HEK293T (cell line): ENCODE measurements at places on chromosomes 5 and 9.

DNA sequence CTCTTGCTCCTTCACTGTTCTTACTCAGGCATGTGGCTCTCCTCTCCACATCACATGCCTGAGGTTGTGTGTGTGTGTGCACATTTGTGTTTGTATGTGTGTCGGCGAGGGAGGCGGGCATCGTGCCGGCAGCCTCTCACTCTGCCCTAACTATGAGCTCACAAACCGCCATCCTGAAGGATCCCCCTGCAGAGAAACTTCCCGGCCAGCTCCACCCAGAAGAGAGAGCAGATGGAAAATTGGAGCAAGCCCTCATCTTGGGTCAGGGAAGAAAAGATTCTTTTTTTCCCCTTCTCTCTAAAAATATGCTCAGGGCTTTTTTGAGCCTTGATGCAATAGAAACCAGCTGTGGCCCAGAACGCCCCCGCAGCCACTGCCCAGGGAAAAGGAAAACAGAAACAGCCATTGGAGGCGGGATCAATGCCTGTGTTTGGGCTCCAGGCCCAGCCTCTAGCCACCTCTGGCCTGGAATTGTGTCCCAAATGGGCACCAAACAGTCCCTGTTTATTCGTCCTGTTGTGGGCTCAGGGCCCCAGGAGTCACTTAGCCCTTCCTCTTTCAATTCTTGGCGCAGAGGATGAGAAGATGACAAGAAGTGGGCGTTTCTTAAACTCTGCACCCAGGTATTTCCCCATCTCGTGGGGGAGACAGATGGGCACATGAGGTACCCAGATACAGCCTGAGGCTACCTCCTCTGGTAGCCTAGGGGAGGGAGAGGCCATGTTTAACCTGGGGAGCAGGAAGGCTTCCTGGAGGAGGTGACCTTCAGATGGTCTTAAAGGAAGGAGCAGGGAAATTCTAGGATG lies 151.5 kb downstream of the RGS3 start:
- no peak for DNase-seq

- no peak for DNase-seq
Observed at GRCh38 chr5:121695307-121695706, 156.4 kb upstream of the FTMT start.

- no peak for DNase-seq
Observed at GRCh38 chr9:110104261-110104809, 103.6 kb downstream of the C9orf152 start.

DNA sequence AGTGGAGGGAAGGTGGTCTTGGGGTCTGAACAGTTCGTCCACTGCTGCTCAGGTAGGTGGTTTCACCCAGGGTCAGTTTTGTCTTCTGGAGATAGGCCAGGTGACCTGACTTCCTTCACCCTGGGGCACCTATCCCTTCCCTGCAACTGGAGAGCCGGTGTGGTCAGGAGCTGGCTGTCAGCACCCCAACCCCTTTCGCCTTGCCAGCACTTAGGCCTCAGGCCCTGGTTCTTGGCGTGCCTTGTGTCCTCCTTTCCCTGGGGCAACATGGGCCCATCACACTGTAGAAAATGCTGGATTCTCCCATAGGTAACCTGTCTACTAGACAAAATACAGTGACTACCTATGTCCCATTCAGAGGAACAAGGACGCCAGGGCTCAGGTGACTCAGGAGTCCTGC lies 13.1 kb downstream of the PROP1 start:
- no peak for DNase-seq

DNA sequence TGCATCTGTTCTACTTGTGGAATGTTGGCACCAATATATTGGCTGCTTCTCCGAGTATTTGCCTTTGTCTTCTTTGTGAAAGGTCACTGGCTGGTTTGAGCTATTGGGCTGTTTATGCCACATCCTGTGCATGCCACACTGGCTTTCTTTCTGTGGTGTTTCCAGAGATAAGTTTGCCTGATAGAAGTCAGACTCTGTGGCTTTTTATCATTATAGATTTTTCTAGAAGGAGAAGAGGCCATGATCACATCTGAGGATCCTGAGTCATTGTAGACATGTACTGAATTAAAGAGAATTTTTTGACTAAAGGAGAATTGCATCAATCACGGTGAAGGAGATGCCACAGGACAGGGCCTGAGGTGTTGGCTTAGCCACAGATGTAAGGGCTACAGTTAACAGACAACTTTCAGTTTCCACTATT lies 26.5 kb upstream of the CDKN2B start:
- DNase-seq: no peak

GRCh38 chr9:118609355-118610044 lies 759.7 kb downstream of the BRINP1 start:
- DNase-seq: no peak

GRCh38 chr5:119750887-119751733 lies 121.8 kb downstream of the FAM170A start:
- no peak for DNase-seq

GRCh38 chr5:2205185-2205585 lies 322.5 kb upstream of the IRX4 start:
- DNase-seq: no peak

- peak; percentile 84 for DNase-seq
Observed at GRCh38 chr5:19987612-19988361, at the start of gene CDH18. Gene CDH18 (minus strand): TSS chr5:19988200. CDS start chr5:19838986, 149,214 bp downstream.

DNA sequence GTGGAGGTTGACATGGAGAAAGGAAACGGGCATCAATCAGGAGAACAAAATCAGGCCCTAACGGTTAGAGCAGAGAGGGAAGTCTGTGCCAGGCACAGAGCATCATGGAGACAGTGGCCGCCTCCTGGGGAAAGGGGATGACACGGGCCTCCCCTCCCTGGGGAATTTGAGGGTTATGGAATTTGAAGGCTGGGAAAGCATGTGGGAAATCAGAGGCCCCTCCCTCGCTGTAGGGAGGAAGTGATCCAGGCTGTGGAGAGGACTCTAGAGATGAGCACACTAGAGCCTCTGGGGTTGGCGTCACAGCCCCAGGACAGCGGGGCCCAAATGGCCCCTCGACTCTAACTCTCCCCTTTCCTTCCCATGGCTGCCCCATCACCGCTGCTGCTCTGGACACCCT lies 36.7 kb downstream of the PROP1 start:
- no peak for DNase-seq

GRCh38 chr5:175800656-175801081 lies 70.7 kb upstream of the CPLX2 start:
- DNase-seq: no peak

- no peak for DNase-seq
Observed at GRCh38 chr5:51043745-51044144, 339.5 kb upstream of the ISL1 start.

GRCh38 chr5:68928617-68929302 lies 165.1 kb upstream of the SLC30A5 start:
- DNase-seq: no peak

DNA sequence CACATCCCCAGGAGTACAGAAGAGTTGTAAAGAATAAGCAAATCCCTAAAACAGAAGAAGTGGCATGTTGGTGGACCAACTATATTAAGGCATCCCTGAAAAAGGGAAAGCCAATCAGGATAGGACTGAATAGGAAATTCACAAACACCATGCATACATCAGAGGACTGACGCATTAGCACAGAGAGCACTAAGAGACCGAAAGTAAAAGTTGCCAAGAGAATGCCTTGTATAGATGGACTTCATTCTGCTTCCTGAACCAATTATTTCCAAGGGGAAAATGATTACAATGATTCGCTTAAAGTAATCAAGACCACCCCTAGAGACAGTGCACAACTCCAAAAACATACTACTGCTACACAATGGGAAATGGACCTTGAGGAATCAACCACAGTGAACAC lies 33.5 kb downstream of the SHC3 start:
- no peak for DNase-seq

GRCh38 chr5:111681414-111682120 lies 75.4 kb downstream of the NREP start:
- no peak for DNase-seq

- no peak for DNase-seq
Observed at GRCh38 chr5:35041261-35041660, 6.5 kb downstream of the AGXT2 start.

DNA sequence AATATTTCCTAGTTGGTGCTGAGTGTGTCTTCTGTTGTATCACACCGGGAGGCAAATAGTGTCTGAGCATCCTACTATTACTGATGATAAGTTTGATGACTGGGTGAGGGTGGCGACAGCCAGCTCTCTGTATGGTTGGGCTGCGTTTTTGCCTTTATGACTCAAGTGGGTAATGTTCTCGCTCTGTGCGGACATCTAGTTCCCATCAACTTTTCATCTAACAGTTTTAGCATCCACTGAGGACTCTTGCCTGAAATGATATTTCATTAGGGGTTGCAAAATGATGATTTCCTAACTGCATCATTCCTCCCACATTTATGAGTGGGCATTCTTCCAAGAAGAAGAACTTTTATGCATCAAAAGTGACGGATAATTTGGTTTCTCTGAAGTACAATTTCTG lies 26.5 kb downstream of the HMCN2 start:
- no peak for DNase-seq

GRCh38 chr5:177500685-177501522 lies 3.5 kb upstream of the PDLIM7 start:
- DNase-seq: peak; percentile 84

DNA sequence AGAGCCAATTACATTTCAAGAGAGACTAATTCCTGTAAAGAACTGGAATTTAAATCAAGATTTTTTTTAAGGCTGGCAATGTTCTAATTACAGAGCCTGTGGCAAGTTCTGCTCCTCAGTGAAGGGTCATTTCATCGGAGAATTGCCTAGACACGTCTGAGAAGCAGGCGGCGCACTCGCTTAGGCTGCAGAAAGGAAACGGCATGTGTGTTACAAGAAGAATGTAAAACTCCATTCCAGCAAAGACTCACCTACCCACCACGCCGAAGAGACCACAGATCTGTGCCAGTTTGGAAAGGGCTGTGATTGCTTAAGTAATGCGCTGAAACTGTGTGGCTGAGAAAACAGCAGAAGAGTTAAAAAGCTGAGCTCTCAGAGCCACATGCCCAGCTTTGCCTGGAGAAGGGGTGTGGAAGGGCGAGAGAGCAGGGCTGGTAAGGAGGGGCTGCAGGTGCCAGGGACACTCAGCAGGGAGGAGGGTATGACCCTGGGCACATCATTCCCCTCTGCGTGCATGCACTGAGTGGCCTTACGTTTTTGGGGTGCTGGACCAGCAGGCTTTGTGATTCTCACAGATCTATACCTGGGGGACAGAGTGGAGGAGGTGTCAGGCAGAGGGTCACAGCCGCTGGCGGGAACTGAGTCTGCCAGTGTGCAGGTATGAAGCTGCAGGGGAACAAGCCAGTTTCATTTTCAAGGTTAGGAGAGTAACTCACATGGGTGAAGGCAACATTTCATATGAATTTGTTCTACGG lies 17.8 kb upstream of the SLC25A51 start:
- DNase-seq: no peak

DNA sequence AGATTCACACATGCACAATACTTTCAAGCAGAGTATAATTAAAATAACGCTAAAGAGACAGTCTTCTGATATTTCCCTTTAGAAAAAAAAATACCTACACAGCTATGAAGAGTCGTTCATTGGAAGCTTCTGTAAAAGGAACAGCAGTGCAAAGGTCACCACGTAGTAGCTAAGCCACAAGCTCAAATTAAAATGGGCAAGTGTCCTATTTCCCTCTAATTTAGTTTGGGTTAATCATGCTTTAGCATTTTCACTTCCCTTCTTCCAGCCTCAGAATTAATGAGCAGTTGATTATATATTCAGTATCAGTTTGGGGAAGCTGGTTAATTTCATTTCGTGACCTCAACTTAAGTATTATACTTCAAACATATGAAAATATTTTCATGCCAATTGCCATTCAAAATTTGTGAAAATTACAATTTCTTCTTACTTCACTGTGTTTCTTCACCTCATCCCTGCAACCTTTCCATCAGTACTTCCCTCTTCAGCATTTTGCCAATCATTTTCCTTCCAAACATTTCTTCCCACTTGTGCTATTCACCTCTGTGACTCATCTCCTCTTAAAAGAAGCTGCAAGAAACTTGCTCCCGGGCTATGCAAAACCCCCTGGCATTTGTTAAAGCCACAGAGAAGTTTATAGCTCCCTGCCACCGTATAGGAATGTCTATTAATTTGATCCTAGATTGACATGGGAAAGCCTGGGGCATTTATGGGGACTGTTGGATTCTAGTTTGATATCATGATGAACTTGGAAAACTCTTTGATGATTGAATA lies 83.0 kb downstream of the DMRTA1 start:
- no peak for DNase-seq

GRCh38 chr5:171855798-171856763 lies 70.5 kb downstream of the SMIM23 start:
- DNase-seq: no peak

- no peak for DNase-seq
Observed at GRCh38 chr5:146213210-146213826, 9.9 kb downstream of the RBM27 start.
